Activated naive CD4-positive, alpha-beta T cell treated with Interleukin-2 at 50 U/mL for 16 hours (primary cell): ENCODE measurements at places on chromosomes 4 and X.

- no peak for DNase-seq
Measured at GRCh38 chr4:52914051-52914605, 52.0 kb downstream of the RASL11B start.

DNA sequence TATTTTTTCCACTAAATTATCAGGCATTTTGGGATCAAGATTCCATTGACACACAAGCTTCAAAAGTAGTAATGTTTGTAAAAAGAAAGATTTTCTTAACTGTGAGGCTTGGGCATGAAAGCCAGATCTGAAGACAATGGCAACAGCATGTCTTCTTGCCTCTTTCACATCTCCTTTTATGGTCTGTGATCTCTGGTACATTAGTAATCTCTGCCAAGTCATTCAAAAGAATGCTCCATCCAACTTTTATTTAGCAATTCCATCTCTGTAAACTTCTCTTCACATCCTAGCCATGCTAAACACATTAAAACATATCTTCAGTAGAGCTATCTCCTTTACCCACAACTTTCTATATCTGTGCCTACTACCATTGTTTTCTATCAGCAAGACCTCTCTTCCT lies 465.4 kb downstream of the FAT4 start:
- DNase-seq, result no peak

- no peak for DNase-seq
Measured at GRCh38 chr4:77450006-77450405, 155.6 kb upstream of the CXCL13 start.

GRCh38 chrX:134998246-134998645 lies 7.5 kb downstream of the SMIM10 start:
- DNase-seq, result no peak

GRCh38 chrX:148270499-148270898 lies 229.9 kb upstream of the AFF2 start:
- DNase-seq, result no peak

GRCh38 chr4:6905516-6906445 lies 3.8 kb upstream of the TBC1D14 start:
- DNase-seq, result no peak

DNA sequence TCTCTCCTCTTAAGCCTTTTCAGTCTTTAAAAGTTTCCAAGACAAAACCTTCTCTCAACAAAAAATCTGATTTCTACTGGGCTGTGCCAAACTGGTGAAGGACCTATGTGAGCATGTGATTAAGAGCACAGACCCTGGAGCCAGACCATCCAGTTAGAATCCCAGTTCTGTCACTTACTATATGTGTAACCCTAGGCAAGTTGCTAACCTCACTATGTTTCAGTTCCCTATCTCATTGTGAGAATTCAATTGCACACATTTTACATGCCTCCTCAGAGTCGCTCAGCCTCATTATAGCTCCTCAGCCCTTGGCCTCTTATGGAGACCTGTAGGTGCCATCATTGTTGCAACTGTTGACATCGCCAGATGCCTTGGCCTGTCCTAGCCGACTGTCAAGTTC lies 54.1 kb upstream of the VEGFD start:
- DNase-seq, result no peak

- no peak for DNase-seq
Measured at GRCh38 chr4:4259484-4260100, 11.6 kb upstream of the TMEM128 start.

DNA sequence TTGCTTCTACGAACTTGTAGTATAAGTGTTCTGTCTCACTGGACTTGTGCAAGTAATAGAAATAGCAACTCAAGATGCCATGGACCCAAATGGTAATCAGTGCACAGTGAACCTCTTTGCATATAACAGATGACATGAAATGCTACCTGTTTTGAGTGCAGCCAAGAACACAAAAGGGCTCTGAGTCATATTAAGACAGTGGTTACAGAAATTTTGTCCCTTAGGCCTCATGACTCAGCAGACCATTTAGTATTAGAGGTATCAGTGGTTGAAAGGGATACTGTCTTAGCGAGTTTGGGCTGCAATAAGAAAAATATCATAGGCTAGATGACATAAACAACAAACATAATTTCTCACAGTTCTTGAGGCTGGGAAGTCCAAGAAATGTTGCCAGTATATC lies 502.9 kb upstream of the PCDH10 start:
- DNase-seq, result no peak

GRCh38 chr4:3177426-3177825 lies 71.5 kb upstream of the MSANTD1 start:
- no peak for DNase-seq

DNA sequence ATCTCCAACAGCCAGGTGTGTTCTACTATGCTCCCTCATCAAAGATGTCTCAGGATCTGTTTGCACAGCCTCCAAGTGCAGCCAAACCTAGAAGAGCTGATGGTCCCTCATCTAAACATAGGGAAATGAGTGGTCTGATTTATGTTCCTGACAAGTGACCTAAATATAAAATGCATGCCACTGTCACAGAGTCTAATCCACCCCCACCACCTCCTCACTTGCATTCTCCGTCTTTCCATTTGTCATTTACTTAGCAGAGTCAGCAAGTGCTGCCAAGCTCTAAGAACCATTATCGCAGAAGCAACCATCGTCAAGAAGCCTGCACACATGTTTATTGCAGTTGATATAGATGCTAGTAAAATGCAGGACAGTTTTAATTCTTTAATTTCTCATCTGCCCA lies 33.1 kb upstream of the VCX3A start:
- DNase-seq, result no peak

- no peak for DNase-seq
Measured at GRCh38 chrX:111823128-111823527, 52.9 kb upstream of the TRPC5OS start.

DNA sequence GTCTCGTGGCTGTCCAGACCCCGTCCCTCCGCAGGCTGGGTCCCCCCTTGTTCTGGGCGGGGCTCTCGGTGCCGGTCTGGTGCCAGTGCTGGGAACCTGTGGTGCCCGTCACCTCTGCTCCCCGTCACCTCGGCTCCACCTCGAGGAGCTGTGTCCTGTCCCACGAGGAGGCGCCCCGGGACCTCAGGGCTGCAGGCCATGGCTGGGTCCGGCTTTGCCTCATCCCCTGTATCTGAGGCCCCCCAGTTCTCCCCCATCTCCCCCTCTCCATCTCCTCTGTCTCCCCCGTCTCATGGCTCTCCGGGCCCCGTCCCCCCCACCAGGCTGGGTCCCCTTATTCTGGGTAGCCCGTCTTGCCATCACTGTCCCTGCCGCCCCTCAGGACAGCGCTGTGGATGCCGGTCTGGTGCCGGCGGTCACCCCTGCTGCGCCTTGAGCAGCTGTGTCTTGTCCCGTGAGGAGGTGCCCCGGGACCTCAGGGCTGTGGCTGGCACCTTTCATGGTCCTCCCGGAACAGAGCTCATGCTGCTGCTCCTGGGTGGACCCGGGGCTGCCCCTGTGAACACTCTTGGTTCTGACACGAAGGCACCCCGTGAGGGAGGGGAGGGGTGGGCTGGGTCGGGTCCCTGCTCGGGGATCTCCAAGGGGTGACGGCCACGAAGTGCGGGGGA lies 13.4 kb upstream of the GTPBP6 start:
- DNase-seq, result no peak

DNA sequence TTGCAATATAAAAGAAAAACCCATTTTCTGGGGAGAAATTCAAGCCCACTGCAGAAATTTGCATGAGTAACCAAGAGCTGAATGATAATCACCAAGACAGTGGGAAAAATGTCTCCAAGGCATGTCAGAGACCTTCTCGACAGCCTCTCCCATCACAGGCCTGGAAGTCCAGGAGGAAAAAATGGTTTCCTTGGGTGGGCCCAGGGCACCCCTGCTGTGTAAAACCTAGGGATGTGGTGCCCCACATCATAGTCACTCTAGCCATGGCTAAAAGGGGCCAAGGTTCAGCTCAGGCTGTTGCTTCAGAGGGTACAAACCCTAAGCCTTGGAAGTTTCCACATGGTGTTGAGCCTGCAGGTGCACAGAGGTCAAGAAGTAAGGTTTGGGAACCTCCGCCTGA lies 108.4 kb downstream of the FAT4 start:
- DNase-seq, result no peak
